ENCODE measurements at places on chromosomes 12 and 14.

GRCh38 chr12:29574500-29574899 lies 77.0 kb upstream of the OVCH1 start:
- DNase-seq: no peak

DNA sequence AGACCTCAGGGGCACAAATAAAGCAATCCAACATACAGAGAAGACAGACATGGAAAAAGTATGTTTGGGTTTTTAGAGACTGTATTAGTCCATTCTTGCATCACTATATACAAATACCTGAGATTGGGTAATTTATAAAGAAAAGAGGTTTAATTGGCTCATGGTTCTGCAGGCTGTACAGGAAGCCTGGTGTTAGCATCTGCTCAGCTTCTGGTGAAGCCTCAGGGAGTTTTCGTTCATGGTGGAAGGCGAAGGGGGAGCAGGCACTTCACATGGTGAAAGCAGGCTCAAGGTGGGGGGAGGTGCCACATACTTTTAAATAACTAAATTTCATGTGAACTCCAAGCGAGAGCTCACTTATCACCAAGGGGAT lies 3.7 kb upstream of the PPP2R5C start:
- no peak for DNase-seq

DNA sequence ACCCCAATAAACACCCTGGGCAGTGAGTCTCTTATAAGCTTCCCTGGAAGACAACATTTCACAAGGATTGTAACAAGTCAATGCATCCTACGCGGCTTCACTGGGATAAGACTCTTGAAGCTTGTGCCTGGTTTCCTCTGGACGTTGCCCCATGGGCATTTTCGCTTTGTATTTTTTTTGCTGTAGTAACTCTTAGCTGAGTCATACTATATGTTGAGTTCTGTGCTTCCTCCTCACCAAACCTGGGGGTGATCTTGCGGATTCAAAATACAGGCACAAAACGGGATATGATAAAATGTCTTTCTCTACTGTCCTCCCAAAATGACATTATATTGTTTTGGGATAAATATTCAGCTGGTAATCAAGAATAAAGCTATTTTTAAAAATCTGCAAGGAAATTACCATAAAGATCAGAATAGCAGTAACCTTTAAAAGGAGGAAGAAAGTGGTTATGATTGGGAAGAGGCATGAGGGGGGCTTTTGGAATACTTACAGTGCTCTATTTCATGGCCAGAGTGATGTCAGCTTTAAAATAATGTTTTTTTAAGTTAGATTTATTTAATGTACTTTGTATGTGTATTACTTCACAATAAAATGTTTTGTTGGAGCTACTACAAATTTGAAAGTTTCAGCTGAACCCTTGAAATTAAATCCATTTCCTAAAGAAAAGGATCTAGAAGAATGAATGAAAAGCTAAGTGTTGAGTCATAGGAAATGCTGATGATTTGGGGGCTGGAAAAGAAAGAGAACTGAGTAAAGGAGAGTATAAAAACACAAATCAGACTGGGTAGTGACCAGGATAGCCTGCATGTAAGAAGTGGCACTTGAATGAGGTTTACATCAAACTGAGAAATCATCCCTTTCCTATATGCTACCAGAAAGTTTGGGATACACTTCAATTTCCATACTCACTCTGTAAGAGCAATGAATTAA lies 14.7 kb downstream of the BTBD7 start:
- DNase-seq: no peak

DNA sequence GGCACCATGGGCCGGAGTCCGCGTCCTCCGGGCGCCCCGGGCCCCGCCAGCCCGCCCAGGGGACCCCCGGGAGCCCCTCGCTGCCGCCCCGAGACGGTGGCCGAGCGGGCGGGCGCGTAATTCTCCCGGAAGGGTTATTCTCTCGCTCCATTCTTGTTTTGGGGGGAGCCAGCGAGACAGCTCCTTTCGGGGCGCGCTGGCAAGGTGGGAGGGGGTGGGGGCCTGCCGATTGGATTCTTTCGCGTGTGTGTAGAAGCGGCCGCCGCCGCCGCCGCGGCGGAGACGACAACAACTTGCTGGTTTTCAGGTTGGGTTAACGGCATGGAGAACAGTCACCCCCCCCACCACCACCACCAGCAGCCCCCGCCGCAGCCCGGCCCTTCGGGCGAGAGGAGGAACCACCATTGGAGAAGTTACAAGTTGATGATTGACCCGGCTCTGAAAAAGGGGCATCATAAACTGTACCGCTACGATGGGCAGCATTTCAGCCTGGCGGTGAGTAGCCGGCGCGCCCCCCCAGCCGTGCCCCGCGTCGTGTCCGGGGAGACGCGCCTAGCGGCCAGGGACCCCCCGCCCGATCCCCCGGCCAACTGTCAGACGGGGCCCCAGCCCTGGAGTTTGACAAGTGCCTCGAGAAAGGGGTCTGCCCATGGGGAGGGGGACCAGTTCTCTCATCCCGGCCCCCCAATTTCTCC lies 755 bp downstream of the SETD1B start:
- DNase-seq: no peak

DNA sequence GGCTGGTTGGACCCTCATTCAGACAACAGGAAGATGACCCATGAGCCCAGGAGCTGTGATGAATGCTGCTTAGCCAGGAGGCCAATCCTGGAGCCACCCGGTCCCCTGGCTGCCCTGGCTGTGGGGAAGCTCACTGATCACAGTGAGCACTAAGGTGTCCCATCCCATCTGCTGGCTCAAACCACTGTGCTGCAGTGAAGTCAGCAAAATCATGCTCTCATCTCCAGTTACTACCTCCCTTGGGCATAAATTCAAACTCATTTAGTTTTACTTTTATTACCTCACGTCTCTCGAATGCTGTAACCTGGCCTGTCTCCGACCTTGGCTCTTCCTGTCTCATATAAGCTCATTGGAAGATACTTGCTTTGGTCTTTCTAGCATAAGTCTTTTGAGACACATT lies 112.4 kb downstream of the APAF1 start:
- no peak for DNase-seq

DNA sequence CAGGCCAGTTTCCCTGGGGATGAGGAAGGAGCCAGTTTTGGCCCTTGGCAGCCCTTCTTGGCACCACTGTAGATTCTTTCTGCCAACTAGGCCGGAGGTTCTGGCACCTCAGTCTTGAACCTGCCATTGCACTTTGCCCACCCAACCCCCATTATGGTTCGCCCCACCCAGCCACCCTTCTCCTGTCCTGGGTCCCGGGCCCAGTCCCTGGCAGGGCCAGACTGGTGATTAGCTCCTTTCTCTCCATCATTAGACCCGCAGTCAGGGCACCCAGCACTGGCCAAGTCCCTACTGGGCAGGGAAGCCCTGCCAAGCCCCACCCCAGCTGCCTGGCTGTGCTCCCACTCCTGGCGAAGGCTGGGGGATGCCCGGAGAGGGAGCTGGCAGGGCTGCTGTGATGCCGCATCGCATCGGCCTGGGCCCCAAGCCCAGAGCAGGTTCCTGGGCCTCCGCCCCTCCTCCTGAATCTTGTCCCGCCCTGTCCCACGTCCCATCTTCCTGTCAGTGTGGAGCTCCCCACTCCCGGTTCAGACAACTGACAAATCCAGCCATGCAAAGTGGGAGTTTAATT lies 9.8 kb downstream of the FAM222A start:
- no peak for DNase-seq

- DNase-seq: no peak
Observed at GRCh38 chr12:109557200-109557599, 16.1 kb downstream of the MMAB start.

DNA sequence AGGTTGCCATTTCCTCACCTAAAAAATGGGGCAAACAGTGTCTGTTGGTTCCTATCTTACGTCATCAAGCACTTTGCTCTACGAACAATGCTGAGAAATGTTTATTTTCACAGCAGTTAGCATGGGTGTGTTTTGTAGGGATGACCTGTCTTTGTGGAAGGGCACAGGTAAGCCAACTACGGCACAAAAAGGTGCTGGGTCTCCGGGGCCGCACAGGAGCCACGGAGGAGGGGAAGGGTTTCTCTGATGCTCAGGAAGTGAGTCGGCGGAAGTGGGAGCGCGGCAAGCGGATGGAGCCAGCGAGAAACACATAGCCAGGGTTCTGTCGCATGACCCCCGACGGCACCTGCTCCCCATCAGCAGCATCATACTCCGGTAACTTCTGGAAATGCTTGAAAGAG lies 65.6 kb upstream of the TCL1B start:
- DNase-seq: no peak

DNA sequence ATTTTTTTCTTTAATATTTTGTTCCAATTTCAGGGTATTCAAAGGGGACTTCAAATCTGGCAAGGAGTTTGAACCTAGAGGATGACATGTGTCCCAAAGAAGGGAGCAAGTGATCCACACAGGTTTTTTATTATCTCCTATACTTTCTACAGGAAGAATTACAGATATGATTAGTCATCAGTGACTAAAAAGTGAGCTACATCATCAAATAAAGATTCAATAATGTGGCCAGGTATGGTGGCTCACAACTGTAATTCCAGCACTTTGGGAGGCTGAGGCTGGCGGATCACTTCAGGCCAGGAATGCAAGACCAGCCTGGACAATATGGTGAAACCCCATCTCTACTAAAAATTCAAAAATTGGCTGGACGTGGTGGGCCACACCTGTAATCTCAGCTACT lies 24.2 kb downstream of the GLT8D2 start:
- DNase-seq: no peak

GRCh38 chr14:59425322-59425935 lies 39.8 kb downstream of the GPR135 start:
- DNase-seq: no peak

DNA sequence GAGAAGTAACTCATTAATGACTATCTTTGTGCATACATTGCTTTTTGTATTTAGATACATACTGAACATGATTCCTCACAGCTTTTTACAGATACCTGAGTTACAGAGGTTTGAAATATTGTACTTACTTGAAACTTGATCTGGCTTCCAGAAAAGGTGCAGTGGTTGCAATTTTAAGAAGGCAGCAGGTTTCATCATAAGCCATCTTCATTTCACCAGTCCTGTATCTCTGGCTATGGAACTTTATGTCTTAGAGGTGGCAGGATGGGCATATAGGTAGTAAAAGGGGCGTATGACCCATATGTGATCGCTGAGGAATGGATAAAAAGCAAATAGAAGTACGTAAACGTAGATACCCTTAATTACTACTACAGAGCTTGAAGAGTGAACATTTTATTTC lies 13.7 kb downstream of the ZBTB1 start:
- DNase-seq: no peak

- DNase-seq: no peak
Observed at GRCh38 chr14:92755495-92755894, 7.1 kb upstream of the LGMN start.

- DNase-seq: no peak
Observed at GRCh38 chr12:32756476-32757066, 874 bp upstream of the YARS2 start.

- DNase-seq: no peak
Observed at GRCh38 chr12:102478405-102479098, 1.8 kb downstream of the IGF1 start.

GRCh38 chr12:71474791-71475190 lies 35.2 kb downstream of the LGR5 start:
- DNase-seq: no peak

- no peak for DNase-seq
Observed at GRCh38 chr14:73333031-73333430, 95.7 kb downstream of the PAPLN start.

GRCh38 chr12:71947645-71948105 lies 9.0 kb downstream of the TPH2 start:
- no peak for DNase-seq

DNA sequence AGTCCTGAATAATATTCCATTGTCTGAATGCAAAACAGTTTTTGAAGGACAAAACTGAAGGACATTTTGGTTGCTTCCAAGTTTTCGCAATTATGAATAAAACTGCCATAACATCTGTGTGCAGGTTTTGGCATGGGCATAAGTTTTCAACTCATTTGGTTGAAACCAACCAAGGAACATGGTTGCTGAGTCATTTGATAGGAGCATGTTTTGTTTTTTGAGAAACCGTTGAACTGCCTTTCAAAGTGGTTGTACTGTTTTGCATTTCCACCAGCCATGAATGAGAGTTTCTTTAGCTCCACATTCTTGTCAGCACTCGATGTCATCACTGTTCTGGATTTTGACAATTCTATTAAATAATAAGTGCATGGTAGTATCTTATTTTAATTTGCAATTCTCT lies 23.0 kb upstream of the GSG1 start:
- no peak for DNase-seq

- DNase-seq: no peak
Observed at GRCh38 chr12:117039891-117040309, 59.3 kb downstream of the TESC start.

GRCh38 chr12:123580772-123581171 lies 3.6 kb upstream of the TMED2 start:
- DNase-seq: no peak

- DNase-seq: no peak
Observed at GRCh38 chr14:91872011-91872501, 4.7 kb upstream of the TC2N start.

DNA sequence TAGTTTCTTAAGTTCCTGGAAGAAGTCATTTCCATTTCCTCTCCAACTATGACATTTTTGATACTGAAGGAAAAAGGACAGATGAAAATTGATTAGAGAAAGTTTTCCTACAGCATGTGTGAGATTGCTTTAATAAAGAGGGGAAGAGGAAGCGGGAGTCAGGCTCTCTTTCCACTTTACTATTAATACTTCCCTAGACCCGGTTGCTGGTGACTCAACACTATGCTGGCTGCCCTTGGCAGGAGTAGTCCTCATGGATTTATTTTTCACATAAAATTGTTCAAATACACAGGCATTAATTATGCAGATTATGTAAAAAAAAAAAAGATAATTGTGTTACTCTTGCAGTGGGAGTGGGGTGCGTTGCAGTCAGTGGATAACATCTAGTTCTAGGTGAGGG lies 293.4 kb downstream of the EGLN3 start:
- no peak for DNase-seq

DNA sequence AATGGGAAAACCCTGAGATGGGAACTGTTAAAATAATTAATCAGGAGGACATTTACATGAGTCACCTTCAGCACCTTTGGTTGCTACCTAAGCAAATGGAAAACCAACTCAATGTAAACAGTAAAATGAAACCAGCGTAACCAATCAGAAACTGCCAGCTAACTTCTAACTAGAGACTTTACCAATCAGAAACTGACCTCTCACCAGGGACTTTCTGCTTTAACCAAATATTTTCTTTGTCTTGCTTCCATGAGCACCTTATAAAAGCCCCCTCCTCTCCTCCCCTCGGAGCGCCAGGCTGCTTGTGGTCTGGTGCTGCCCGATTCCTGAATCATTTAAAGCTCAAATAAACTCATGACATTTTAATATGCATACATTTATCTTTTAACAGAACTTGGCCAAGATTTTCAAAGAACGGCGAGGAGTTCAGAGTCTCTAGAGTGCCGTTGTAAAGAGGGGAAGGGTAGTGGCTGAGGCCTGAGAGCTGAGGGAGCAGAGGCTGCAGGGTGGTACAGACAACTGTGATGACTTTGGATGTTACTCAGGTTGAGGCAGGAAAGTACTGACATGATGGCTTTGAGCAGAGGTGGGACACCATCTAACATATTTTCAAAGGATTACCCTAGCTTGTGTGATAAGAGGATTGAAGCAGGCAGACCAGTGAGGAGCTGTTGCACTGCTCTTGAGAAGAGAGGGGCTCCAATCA lies 183.6 kb downstream of the CRADD start:
- DNase-seq: no peak

All from right atrium auricular region (tissue), 2 donors.